Retinal pigment epithelial cell (primary cell): ENCODE measurements at places on chromosomes 5 and 9.

DNA sequence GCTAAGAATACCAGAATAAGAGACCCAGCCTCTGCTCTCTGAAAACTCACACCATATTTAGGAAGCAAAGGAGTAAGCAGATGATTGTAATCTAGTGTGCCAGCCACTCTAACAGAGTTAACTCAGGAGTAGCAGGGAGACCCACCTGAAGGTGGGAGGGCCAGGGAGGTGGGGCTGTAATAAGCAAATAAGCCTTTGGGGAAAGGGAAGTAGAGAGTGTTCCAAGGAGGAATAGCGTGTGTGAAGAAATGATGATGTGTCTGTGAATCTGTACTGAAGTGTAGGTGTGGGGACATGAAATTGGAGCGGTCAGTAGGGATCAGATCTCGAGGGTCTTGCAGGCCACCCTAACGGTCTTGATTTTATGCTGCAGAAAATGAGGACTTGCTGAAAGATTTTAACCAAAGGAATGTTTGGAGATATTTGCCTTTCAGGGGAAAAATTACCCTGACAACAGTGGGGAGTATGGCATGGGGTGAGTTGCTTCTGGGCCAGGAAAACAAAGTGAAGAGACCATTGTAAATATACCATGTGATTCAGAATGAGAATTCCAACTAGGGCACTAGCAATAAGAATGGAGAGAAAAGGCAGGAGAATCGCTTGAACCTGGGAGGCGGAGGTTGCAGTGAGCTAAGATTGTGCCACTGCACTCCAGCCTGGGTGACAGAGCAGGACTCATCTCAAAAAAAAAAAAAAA is 44.1 kb upstream of the FSD1L start:
- DNase-seq = no peak

GRCh38 chr5:181121675-181122561 is 9.1 kb downstream of the OR2V1 start:
- DNase-seq = no peak

GRCh38 chr5:139470821-139471300 is at the start of gene SMIM33:
Gene SMIM33 (plus strand): TSS chr5:139471004. CDS start chr5:139471122, 118 bp downstream.
- DNase-seq = no peak

DNA sequence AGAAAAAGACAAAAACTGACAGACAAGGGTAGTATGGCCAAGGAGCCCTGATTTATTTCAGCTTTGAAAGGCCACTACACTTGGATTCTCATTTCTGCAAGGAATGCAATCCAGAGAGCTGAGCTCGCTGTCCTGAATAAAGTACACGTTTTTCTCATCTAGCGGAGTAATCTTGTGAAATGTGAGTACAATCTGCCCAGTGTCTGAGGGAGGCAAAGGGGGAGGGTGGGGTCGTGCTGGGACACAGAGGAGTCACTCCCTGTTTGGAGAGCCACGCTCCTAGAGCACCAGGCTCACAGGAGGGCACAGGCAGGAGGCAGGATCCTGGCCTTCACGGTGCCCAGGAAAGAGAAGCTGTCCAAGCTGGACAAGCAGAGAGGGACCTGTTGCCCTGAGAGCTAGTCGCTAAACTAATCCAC is 51.0 kb upstream of the IFNK start:
- DNase-seq = no peak

DNA sequence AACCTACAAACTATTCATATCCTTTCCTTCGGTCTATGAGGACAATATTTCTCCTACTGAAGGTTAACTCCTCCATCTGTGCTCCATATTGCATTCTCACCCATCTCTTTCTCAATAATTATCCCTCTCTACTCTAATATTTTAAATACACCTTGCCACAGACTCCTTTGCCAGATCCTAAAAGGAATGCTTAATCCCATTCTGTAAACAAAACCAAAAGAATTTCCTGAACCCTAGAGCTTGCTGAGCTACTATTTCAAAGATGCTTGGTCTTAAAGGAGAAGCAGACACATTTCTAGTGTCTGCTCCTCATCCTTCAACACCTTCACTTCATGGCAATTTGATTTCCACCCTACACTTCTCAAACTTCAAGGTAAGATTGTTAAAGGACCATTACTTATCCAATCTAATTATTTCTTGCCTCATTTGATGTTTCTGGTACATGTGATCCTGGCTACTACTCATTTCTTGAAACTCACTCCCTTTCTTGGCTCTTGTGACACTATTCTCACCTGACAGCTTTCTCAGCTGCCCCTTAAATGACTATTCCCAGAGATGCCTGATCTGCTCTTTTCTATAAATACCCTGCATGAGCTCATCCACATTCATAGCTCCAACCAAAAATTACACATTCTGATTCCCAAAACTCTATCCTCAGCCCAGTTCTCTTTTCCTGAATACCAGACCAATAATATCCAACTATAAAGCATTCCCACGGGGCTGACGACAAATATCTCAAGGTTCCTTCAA is 20.2 kb downstream of the HOMER1 start:
- no peak for DNase-seq

- DNase-seq = no peak
Measured at GRCh38 chr9:133477992-133478850, 678 bp downstream of the SLC2A6 start.

DNA sequence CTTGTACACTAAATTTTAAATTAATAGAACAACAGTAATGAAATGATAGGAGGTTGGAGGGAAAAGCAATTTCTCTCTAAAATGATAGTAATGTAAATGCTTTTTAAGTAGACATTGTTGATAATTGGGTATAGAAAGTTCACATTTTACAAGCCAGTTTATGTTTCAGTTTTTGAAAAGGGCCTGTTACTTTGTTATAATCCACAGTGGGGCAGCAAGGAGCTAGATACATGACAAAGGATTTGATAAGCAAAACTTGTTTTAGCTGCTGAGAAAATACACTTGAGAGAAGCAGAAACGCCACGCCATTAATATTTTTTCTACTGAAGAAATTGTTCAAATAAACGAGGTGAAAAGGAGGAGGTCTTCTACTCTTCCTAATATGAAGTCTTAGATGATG is 30.2 kb downstream of the SREK1 start:
- DNase-seq = no peak

DNA sequence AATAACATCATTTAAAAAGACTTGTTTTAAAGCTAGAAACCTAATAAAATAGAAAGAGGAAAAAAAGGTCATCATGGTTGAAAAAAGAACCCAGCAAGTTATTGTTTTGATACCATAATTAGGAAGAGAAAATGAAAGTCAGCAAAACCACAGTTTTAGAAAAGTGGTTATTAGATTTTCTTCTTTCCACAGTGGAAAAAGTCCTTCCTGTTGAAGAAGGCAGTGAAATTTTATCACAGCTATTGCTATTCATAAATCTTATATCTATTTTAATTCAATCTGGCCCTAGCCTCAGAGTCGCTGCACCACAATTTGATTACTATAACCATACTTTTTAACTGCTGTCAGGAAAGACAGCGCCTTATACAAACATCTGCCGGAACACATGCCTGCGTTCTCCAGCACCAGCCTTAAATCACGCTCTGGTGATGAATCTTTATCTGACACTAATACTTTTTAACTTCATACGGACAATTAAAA is 60.3 kb downstream of the MAPKAP1 start:
- DNase-seq = no peak

GRCh38 chr9:93965830-93966577 is 10.8 kb upstream of the BARX1 start:
- no peak for DNase-seq

GRCh38 chr9:5949103-5949699 is 58.5 kb downstream of the MLANA start:
- no peak for DNase-seq

DNA sequence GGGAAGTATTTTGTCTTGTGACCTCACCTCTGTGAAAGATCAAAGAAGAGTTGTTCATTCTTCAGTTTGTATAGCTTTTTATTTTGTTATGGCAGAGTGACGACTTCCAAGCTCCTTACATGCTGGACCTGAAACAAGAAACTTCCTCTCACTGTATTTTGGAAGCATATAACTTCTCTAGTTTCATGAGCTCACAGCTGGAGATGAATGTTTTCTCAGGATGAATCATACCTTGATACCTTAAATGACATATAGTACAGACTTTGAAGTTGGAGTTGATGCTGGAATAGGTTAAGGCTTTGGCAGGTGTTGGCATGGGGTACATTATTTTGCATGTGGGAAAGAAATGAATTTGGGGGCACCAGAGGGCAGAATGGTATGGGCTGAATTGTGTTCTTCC is 112.5 kb downstream of the SLC25A46 start:
- DNase-seq = no peak

DNA sequence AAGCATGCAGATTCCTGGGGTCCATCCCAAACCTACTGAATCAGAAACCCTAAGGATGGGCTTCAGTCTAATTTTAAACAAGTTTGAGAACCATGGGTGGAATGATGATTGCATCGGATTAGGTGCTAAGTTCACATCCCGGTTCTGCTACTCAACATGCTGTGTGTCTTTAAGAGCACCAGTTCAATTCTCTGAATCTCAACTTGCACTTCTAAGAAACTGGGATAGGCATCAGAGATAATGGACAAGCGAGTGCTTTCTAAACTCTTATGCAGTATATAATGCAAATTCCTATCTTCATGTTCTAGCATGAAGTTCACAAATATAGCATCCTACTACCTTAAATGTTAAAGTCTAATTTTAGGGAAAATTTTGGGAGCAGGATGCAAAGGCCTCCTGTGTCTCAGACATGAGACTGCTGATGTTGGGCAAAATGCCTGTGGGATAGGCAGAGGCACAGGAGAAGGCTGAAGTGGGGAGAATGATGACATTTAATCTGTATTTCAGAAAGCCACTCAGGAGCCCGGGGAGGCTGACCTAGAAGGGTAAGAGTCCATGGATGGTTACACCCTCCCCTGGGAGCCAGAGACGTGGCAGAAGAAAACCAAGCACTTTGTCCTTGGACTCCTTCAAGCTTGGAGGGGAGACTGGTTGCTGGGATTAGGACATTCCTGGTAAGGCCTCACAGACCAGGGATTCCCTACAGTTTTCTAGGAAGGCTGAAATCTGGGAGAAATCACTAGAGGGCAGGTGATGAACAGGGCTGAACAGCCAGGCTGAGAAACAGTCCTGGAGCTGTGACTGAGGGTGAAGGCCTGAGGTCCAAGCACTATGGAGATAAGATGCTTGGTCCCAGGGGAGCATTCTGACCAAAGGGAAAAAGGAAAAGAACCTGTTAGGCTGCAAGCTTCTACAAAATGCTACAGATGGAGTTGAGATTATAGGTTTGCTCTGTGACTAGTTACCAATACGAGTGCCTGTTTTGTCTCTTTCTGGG is 311.9 kb upstream of the PANK3 start:
- no peak for DNase-seq

DNA sequence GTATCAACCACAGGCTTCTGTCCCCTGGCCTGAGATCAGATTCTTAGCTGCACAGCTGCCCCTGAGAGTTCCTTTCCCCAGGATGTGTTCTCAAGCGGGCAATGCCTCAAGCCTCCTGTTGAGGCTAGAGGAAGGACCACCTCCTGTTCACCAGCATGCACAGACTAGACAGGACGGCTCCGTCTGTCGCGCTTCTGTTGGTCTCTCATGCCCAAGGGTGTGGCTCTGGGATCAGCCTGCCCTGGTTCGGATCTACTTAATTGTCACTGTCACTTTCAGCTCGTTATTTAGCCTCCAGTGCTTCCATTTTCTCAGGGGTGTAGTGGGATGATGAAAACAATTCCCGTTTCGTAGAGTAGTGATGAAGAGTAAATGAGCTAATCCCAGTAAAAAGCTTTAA is 103.1 kb downstream of the KCNIP1 start:
- no peak for DNase-seq

DNA sequence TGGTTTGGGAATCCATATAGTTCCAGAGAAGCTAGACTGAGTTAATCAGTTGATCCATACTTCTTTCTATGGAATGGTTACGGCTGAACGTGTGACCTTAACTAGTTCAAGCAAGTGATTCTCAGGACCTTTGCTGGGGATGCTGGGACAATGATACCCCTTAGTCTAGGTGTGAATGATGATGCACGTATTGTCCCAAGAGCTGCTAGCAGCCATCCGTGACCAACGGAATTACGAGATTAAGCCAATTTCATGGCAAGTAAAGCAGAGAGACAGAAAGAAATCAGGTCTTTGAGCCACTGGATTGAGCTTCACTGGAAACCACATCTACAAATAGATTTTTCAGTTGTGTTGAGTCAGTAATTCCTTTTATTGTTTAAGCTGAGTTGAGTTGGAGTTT is 99.2 kb upstream of the LIFR start:
- no peak for DNase-seq

DNA sequence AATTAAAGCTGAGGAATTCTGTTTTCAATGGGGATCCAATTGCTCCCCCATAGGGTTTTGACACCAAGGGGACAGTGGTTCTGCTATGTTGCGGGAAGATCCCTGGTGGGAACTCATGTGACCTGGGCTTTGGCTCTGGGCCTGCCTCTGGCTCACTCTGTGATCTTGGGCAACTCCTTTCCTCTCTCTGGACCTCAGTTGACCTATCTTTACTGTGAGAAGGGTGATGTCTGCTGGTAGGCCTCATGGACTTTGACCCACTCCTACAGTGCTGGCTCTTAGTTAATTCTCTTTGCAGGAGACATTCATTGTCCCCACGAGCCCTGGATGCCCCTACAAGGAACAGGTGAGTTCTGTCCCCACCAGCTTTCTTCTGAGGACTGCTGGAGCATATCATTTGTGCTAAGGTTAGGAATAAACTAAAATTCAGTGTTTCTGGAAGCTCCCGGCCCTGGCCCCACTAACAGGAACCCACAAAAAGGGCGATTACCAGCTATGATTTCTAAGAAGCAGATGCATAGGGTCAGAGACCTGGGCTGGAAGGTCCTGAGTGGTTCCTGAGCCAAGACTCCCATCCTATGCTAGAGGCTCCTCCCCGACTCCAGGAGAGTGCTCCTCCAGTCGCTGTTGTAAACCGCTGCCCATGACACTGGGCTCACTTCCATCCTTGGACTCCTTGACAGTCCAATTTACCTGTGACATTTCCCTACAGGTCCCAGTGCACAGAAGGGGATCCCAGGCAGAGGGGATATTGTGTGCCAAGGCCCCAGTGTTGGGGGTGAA is 218.3 kb downstream of the PAX5 start:
- DNase-seq = no peak

GRCh38 chr9:98450496-98450895 is 195.0 kb upstream of the TBC1D2 start:
- no peak for DNase-seq

DNA sequence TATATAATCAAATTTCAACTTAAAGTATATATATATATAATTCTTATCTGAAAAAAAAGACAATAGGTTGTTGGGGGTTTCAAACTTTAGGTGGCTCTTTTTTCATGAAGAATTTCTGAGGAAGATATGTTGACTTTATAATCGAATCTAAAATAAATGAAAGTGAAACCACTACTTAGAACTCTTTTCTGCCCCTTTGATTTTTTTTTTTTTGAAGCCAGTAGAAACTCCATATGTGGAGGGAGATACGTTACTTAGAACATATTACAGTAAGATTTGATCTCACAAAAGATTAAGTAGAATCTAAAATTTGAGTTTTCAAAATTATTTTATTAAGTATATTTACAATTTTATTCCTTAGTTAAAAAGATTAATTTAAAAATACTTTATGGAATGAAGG is 96.9 kb downstream of the ATG10 start:
- no peak for DNase-seq

GRCh38 chr9:121684381-121685145 is 33.1 kb downstream of the DAB2IP start:
- no peak for DNase-seq

- no peak for DNase-seq
Measured at GRCh38 chr5:136420168-136420898, 55.0 kb upstream of the TRPC7 start.

GRCh38 chr9:37954581-37954981 is 50.7 kb upstream of the SLC25A51 start:
- DNase-seq = no peak

- no peak for DNase-seq
Measured at GRCh38 chr9:134340475-134341160, 14.4 kb downstream of the RXRA start.
